Stimulated activated CD8-positive, alpha-beta memory T cell treated with anti-CD3 and anti-CD28 coated beads, Interleukin-15, amount 100 ng/mL, for 24 hours (primary cell): ENCODE measurements at places on chromosomes 7 and 10.

DNA sequence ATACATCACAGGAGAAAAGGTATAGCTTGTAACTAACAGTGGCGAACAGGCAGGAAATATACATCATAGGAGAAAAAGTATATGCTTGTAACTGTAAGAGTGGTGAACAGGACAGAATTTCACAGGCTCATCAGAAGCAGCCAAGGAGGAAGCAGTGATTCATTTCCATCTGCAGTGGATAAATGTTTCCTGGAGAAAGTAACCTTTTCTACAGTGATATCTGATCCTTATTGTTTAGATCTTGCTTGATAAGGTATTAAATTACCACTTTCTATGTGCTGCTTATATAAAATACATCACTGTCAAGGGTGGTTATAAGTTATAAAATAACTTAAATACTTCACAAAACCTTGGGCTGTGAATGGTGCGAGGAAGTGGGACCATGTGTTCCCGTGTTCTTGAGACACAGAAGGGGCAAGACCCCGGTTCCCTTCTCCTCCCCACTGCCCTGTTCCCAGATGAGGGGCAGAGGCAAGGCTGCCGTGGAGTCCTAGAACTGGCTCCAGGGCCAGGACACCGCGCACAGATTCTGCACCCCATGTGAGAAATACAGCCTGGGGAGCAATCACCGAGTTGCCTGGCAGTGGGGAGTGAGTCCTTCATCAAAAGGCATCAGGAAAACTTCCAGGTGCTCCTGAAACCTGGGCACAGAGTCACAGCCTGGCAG, 135.2 kb downstream of the DIP2C start:
- DNase-seq = no peak

DNA sequence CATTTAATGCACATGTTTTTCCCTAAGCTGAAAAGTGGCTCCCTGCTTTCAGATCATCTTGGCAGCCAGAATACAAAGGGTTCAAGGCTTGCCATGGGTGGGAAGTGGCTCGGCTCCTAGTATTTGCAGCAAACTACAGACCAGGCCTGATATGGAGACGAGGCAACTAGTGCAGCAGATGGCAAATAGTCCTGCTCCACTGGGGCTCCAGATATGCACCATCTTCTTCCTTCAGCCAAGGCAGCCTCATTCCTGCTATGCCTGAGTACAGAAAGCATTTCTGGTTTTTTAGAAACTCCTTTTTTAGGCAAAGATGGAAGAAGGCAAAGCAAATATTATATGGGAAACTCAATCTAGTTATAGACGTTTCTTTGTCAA, 23.9 kb downstream of the LRRC4 start:
- no peak for DNase-seq

DNA sequence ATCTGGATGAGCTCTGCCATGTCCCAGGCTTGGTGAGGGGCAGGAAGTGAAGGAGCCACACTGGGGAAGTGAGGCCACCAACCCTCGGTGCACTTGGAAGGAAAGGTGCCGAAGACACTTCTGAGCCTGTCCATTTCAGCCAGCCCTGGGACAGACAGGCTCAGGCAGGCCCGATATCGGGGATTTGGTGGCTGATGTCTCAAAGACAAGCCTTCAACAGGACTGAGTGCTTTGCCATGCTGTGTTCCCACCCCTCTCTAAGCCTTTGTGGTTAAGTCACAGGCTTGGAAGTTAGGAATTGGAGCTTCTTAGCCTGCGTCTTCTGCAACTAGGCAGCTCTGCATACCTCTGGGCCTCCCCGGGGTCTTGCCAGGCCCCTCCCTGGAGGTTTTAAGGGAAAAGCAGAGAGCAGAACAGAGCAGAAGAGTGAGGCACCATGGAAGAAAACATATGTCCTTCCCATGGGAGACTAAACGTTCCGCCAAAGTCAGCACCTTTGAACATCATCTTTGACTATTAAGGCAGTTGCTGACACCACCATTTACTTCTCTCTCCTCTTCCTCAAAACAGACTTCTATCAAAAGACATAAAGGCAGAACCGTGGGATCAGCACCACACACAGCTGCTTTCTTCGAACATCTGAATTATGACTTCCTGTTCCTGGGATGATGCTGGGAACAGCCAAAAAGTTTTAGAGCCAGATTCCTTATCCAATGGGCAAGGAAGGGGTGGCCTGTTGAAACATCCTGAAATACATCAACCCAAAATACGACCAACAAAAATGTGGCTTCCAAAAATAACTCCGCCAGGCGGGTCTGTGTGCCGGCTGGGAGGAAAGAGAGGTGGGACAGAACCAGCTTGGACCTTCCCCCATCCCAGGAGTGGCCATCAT, 71.8 kb downstream of the AFAP1L2 start:
- DNase-seq = no peak

- no peak for DNase-seq
Measured at GRCh38 chr7:43954524-43955228, 28.4 kb downstream of the UBE2D4 start.

DNA sequence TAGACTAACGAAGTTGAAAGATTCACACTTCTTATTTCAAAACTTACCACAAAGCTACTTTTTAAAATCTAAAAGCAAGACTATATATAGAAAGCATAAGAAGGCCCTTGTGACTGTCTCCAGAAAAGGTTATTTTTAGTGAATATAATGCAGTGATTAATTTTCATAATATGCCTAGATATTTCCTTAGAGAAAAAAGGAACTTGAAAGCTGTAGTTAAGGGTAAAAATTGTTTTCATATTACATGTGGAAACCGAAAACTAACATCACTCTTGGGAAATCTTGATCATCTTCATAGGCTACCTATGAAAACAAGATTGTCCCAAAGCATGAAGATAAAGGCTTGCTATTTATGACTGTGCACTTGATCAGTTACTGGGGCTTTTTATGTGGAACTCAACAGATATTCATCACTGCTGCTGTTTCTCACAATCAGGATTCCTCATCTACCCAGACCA, 223.2 kb downstream of the SH2D4B start:
- DNase-seq = no peak

DNA sequence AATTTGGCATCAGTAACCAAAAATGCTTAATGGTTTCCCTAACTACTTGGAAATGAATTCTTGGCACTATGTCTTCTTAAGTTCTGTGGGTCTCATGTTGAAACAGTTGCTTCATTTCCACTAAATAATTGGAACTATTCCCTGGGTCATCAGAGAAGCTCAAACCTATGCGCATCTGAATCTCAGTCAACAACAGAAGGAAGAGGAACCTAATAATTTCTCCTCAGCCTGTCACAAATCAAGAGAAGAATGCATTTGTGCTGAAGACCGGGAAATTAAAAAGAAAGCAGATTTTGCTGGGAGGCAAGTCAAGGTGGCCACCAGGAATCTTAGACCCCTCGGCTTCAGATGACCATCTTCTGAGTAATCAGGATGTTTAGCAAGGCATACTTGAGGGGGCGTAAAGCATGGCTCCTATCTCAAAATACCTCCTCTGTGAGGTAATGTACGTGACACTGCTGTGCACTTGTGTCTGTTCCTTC, 41.4 kb downstream of the TOMM7 start:
- DNase-seq = no peak

DNA sequence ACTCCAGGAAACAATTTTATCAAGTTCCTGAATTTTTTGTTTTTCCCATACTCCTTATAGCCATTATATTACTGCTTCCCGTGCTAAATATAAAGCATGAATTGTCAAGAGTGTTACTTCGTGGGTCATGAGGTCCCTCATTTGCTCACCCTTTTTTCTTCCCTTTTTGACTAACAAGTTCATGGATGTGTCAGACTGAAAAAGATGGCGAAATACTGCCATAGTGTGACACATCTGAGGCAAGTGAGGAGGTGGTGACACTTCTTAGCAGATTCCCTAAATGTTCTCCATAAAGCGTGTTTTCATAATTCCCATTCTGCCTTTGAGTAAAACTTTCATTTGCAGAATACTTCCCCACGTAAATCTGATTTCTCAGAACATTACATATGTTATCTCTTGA, 269.6 kb upstream of the FZD1 start:
- DNase-seq = no peak
